ENCODE measurements at places on chromosomes 11 and 22.

DNA sequence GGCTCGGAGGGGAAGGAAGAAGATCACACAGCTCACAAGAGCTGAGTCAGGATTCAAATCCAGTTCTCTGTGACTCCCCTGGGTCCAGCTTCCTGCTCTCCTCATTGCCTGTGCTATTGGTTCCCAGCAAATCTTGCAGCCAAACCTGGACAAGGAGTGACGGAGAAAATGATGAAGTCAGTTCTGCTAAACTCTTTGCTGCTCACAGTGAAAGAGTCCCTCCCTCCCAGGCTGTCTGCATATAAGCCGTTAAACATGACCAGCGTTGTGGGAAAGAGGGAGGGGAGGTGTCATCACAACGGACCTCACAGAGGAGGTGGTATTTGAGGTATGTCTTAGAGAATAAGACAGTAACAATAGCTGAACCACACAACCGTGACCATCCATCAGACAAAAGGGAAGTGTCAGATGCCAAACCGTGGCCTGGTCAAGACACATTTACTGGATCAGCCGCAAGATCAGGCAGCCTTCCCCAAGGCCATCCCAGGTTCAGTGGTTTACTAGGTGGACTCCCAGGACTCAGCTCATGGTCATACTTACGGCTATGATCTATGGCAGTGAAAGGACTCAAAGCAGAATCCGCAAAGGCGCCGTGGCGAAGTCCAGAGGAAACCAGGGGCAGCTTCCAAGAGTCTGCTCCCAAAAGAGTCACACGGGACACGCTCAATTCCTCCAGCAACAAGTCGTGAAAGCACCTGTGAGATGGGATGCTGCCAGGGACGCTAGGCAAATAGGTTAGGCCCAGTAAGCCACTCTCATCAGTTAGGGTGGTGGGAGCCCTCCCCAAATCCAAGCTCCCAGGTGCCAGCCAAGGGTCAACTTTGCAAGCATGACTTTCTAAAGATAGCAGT, 2.8 kb upstream of the CYTH4 start:
- DNase-seq = no peak

GRCh38 chr11:128962896-128963295, 20.2 kb upstream of the TP53AIP1 start:
- DNase-seq = no peak

- peak; percentile 0 for DNase-seq
These were observed 76.9 kb upstream of the B3GAT1 start for GRCh38 chr11:134488913-134489312.

GRCh38 chr11:57340039-57340615, 2.0 kb downstream of the P2RX3 start:
- no peak for DNase-seq

All from right hindlimb (tissue), 1 donor.